ENCODE measurements at places on chromosomes 7 and 10.

DNA sequence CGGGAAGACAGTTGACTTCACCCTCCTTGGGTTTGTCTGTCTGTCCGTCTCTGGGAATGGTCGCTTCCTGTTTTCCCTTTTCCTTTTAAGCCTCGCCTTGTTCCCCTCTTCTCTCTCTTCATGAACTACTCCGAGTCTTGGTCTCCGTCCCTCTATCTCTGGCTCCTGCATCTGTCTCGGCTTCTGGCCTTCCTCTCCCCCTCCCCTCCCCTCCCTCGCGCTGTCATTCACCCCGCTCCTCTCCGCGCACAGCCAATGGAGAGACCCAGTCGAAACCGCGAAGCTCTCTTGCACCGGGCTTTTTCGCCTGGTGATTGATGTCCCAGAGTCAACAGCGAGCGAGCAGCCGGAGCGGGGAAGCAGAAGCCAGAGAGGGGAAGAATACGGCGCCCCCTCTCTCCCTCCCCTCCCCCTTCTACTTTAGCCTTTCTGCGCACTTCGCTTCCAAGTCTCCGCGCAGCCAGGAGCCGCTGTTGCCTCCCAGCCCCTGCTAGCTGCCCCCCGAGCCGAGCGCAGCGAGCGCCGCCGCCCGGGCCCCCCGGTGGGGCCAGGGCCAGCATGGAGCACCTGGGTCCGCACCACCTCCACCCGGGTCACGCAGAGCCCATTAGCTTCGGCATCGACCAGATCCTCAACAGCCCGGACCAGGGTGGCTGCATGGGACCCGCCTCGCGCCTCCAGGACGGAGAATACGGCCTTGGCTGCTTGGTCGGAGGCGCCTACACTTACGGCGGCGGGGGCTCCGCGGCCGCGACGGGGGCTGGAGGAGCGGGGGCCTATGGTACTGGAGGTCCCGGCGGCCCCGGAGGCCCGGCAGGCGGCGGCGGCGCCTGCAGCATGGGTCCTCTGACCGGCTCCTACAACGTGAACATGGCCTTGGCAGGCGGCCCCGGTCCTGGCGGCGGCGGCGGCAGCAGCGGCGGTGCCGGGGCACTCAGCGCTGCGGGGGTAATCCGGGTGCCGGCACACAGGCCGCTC is at the start of gene TLX1:
TSS of gene TLX1 (plus strand) at position 317 of the 978 bp plus-strand sequence. CDS start at position 559, 242 bp downstream.
- DNase-seq = no peak

GRCh38 chr10:87712913-87713616 is 53.4 kb downstream of the PAPSS2 start:
- no peak for DNase-seq

GRCh38 chr7:129311429-129311828 is 86.6 kb downstream of the AHCYL2 start:
- DNase-seq = no peak

DNA sequence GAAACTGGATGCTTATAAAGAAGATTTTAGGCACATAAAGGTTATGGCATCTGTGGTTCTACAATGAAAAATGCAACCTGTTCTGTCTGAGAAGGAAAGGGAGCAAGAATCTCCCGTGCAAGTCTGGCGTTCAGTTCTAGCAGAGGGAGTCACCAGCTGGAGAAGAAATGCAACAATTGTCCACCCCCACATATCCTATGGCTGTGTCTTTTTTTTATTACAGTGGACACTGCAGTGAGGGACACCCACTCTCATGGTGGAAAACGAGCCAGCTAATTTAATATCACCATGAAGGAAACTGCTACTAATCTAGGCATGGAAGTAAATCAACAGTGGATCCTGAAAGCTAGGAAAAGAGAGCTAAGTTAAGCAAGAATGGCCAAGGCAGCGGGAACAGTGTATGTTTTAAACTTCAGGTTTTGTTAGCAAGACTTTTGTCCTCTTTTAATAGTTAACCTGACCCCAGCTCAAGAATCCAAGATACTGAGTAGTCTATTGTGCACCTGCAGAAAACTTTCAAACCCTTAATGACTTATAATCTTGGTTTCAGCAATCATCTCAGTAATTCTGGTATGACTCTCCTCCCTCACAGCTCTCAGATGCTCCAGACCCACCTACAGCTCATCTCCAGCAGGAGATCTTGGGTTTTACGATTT is 149.3 kb downstream of the FGFR2 start:
- DNase-seq = no peak
